Hematopoietic multipotent progenitor cell treated with erythropoietin and hydrocortisone succinate and interleukin-3 and kit ligand, for 8 days (in vitro differentiated cells): ENCODE measurements at places on chromosomes 2 and 18.

GRCh38 chr18:58308463-58308862 is 264.4 kb downstream of the NEDD4L start:
- DNase-seq: no peak

- no peak for DNase-seq
Observed at GRCh38 chr2:122326471-122326870, 571.0 kb downstream of the TSN start.

- no peak for DNase-seq
Observed at GRCh38 chr2:47239119-47239969, 84.2 kb upstream of the STPG4 start.

DNA sequence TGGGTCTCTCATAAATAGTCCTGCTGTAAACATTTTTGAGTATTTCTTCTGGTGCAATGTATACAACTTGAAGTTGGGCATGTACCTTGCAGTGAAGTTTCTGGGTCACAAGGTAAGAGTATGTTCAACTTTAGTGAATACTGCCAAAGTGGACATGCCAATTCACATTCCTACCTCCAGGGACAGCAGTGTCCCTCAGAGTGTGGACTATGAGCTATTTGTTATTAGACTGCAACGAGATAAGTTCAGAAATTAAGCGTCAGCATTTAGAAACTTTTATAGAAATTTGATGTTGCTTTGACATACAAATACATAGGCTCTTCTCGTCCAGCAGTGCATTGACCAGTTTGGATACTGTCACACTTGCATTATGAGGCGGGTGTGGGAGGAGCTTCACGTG is 7.2 kb upstream of the ACKR3 start:
- no peak for DNase-seq

- DNase-seq: peak; percentile 71
Observed at GRCh38 chr18:79964330-79965118, at the start of gene HSBP1L1. TSS of gene HSBP1L1 (plus strand) at chr18:79964643. CDS start at chr18:79964736, 93 bp downstream.

DNA sequence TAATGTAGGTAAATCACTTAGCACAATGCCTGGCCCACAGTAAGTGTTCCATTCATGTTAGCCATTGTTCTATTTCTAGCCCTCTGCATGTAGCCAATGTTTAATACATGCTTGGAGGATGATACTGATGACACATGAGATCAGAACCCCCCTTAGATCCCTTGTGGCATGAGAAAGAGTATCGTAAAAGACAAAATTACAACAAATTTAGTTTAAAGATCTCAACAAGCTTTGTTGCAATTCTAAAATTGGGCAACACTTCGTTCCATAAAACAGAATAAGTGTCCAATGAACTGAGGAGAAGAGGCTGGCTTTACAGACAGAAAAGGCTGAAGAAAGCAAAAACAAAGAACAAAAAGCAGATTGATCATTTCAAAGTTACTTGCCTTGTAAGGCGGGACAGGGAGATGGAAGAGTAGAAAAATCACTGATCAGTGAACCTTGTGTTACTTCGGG is 148.7 kb upstream of the SLC1A4 start:
- DNase-seq: no peak

GRCh38 chr2:207528980-207529329 is 807 bp upstream of the CREB1 start:
- DNase-seq: peak; percentile 51

GRCh38 chr2:172181840-172182239 is 79.1 kb upstream of the DLX2 start:
- no peak for DNase-seq

DNA sequence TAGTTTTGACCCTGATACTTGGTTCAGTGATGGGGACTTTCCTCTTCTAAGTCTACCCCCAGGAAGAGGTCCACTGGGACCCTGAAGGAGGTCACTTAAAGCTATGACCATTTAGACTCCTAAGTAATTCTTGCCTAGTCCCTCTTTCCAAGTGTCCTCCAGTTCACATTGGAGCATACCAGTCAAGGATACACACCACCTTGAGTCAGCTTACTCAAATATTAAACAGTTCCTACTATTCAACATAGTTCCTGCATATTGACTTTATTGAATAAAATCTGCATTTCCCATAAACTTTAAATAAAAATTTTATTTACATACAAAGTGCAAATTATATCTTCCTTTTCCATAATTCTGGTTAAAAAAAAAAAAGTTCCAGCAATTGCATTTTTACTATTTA is 36.3 kb downstream of the SLC5A7 start:
- no peak for DNase-seq
